ENCODE measurements at places on chromosomes 12 and 14. TPM values are rescaled to one million over a fixed set of nuclear protein-coding genes. Genes with fewer than 3 reads are reported as not detected.

KRT82 gene
- not detected for total RNA-seq

DNA sequence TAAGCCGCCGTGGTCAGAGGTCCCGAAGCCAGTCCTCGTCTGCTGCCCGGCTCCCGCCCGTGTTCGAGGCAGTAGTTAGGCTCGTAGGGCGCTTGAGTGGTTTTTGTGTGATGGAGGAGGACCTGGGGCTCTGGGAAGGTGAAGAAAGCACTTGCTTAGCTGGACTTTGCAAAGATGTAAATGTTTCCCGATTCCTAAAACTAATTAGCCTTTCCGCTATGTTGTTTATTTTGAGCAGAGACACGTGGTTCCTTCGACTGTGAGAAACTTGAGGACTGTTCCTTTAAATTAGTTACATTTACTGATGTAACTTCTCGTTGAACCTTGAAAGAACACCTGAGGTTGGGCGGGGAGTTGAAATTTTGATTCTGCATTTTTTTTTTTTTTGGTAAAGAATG, 33.9 kb downstream of the MIA2 start:
- H3K27ac ChIP-seq = peak overlapping the region; percentile 97
- H3K36me3 ChIP-seq = no peaks in the 10 kb centered on the region

DNA sequence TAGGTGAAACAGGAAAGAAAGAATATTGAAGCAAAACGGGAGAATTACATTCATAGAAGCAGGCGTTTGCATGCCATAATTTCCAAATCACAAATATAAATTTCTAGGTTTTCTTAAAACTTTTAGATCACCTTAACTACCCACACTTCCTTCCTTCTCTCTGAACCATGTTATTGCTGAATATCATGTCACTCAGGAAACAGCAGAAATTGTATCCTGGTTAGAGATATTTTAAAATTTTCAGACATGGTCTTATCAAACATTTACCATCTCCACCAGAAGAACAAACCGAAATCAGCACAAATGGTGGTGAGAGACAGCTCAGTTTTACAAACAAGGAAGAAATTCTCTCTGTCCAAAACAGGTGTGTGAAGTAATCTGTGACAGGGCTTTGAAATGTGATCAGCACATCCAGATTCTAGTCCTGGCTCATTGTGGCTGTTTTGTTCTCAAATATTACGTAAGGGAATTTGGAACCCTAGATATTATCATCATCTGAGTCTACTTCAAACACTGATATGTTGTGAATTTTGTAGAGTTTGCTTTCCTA, 16.3 kb downstream of the TESPA1 start:
- H3K36me3 ChIP-seq = no peaks in the 10 kb centered on the region
- no peak overlapping the region for H3K27ac ChIP-seq
- H3K27me3 ChIP-seq = no peaks in the 10 kb centered on the region
- H3K4me1 ChIP-seq = no peaks in the 10 kb centered on the region
- DNase-seq = no peak
- H3K4me3 ChIP-seq = no peak overlapping the region

GRCh38 chr12:19615384-19615725, 176.1 kb downstream of the AEBP2 start:
- no peaks in the 10 kb centered on the region for H3K27me3 ChIP-seq
- H3K4me3 ChIP-seq = no peak overlapping the region
- H3K4me1 ChIP-seq = no peaks in the 10 kb centered on the region
- no peaks in the 10 kb centered on the region for H3K36me3 ChIP-seq
- H3K27ac ChIP-seq = no peak overlapping the region

- H3K36me3 ChIP-seq = no peaks in the 10 kb centered on the region
- H3K27ac ChIP-seq = no peak overlapping the region
- H3K27me3 ChIP-seq = no peaks in the 10 kb centered on the region
These were observed 168.9 kb upstream of the RASSF8 start for GRCh38 chr12:25789541-25789944.

DNA sequence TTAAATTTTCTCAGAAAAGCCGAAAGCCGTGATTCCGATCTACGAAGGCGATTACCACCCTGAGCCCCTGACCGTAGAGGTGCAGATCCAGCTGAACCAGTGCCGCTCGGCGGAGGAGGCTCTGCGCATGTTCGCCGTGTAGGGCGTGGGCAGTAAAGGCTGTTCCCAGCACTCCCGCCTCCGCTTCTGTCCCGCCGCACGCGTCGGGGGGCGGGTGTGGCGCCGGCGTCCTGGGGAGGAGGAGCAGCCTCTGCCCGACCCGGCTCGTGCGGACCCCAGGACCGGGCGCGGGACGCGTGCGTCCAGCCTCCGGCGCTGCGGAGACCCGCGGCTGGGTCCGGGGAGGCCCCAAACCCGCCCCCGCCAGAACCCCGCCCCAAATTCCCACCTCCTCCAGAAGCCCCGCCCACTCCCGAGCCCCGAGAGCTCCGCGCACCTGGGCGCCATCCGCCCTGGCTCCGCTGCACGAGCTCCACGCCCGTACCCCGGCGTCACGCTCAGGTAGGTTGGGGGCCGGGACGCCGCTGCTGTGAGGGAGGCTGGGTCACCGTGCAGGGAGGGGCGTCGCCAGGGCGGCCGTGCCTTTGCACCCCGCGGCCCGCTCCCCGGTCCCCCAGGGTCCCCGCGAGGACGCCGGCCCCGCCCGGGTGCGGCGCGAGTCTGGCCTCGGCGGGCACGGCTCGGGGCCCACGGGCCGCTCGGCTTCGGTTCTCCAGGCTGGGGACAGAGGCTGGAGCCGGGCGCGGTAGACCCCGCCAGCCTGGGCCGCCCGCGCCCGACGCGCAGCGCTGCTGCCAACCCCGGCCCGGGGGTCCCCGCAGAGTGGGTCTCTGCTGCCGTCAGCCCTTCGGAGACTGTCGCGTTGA, at the start of gene B3GNT4:
B3GNT4 (plus strand) TSS at position 409 of the 866 bp plus-strand sequence. CDS start 910 bp downstream, outside the sequence.
- no peak within 1 kb of the TSS for H3K27ac ChIP-seq
- peak; percentile 68 for DNase-seq
- peaks cover 4% of the 10 kb centered on the region for H3K27me3 ChIP-seq

DNA sequence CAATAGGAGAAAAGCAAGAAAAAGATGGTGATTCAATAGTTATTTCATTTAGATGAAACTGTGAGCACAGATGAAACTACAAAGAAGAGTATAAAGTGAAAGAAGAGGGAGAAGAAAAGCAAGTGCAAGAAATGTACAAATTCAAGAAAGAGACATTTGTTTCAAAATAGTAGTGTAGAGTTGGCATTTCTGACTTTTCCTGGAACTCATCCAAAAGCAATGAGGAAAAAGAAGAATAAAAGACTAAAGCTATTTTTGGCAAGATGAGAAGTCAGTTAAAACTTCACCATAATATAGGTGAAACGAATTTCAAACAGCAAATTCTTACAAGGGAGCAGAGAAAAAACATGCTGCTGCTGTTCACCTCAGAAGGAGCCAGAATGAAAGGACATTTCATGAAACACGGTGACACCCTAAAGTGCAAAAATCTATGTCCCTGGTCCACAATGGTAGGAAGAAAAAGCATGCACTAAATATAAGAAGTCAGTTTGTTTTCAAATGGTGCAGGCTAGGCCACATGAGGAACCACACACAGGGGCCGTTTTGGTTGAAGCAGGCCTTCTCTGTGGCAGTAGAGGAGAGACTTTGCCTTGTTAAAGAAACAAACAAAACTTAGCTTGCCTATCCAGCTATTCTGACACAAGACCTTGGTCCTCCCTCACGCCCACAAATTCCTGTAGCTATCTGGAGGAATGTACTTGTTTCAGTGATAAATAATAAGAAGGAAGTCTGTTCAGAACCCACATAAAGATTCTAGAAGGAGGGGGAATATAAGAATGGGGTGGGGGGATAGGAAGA, 11.1 kb upstream of the CMAS start:
- H3K27me3 ChIP-seq = no peaks in the 10 kb centered on the region
- no peaks in the 10 kb centered on the region for H3K36me3 ChIP-seq
- H3K27ac ChIP-seq = no peak overlapping the region
- H3K4me1 ChIP-seq = no peaks in the 10 kb centered on the region
- H3K4me3 ChIP-seq = no peak overlapping the region

ZNF605 gene
- total RNA-seq = 15.2 TPM

KRT73 gene
- not detected for total RNA-seq

DNA sequence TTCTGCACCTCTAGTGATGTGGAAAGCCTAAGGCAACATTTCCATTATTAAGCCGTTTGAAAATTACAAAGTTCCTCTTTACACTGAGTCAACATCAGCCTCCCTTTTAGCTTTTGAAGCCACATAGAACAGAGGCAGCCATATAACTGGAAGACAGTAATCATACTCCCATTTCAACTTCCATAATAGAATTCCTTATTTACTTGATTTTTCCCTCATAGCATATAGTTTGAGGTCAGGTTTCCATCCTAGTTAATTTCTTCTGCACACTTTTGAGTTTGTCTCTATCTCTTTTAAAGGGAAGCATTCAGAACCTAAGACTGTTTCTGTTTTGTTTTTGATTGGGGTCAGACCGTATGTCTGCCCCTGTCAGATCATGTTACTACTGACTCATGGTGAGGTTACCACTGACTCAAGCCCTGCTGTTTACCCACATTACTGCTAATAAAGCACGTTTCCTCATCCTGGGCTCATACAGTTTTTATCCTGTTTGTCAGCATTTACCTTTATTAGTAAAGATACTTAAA, 161.0 kb downstream of the SLC38A4 start:
- no peaks in the 10 kb centered on the region for H3K36me3 ChIP-seq
- no peak overlapping the region for H3K27ac ChIP-seq
- H3K27me3 ChIP-seq = no peaks in the 10 kb centered on the region
- peak; percentile 34 for DNase-seq

DNA sequence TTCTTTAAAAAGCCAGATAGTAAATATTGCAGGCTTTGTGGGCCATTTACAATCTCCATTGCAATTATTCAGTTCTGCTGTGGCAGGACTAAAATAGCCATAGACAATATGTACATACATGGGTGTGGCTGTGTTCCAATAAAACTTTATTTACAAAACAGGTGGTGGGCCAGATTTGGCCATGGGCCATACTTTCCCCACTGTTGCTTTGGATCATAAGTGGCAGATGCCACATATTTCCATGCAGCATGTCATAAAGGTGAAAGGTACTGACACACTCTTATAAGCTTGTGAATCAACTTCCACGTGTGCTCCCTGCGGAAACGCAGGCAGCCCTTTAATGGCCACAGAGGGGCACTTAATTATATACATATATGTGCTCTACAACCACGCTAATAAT, 244.4 kb upstream of the FOXN3 start:
- no peak overlapping the region for H3K27ac ChIP-seq
- no peaks in the 10 kb centered on the region for H3K36me3 ChIP-seq
- no peaks in the 10 kb centered on the region for H3K4me1 ChIP-seq
- no peak overlapping the region for H3K4me3 ChIP-seq
- DNase-seq = no peak

CLECL1 gene
- 2.1 TPM for total RNA-seq

NTN4 gene
- total RNA-seq = 83.2 TPM

- H3K4me1 ChIP-seq = no peaks in the 10 kb centered on the region
- no peak overlapping the region for H3K4me3 ChIP-seq
- no peaks in the 10 kb centered on the region for H3K27me3 ChIP-seq
- no peaks in the 10 kb centered on the region for H3K36me3 ChIP-seq
- no peak overlapping the region for H3K27ac ChIP-seq
These were observed 83.6 kb downstream of the KSR2 start for GRCh38 chr12:117885211-117885610.

AQP2 gene
- total RNA-seq = 122 TPM

- no peak overlapping the region for H3K4me3 ChIP-seq
- no peaks in the 10 kb centered on the region for H3K4me1 ChIP-seq
- H3K27me3 ChIP-seq = no peaks in the 10 kb centered on the region
- DNase-seq = no peak
- no peaks in the 10 kb centered on the region for H3K36me3 ChIP-seq
These were observed 97.5 kb downstream of the CRACR2A start for GRCh38 chr12:3655328-3655900.

DNA sequence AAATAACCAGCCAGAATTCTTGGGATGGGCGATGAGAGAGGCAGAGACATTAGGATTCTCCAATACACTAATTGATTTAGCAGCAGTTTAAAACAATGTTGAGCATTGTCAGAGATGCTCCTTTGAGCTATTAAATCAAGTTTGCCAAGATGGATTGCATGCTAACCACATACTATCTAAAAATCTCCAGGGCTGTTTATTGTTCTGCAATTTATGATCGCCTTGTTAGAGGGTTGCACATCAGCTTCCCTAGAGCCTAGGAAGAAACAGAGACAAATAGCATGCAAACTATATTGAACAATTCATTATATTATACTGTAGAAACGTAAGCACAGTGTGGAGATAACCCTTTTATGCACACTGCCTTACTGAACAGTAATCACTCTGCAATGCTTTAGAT, 599.9 kb downstream of the SOX5 start:
- no peak overlapping the region for H3K4me3 ChIP-seq
- H3K4me1 ChIP-seq = no peaks in the 10 kb centered on the region
- H3K27ac ChIP-seq = no peak overlapping the region
- DNase-seq = no peak
- no peaks in the 10 kb centered on the region for H3K27me3 ChIP-seq

DNA sequence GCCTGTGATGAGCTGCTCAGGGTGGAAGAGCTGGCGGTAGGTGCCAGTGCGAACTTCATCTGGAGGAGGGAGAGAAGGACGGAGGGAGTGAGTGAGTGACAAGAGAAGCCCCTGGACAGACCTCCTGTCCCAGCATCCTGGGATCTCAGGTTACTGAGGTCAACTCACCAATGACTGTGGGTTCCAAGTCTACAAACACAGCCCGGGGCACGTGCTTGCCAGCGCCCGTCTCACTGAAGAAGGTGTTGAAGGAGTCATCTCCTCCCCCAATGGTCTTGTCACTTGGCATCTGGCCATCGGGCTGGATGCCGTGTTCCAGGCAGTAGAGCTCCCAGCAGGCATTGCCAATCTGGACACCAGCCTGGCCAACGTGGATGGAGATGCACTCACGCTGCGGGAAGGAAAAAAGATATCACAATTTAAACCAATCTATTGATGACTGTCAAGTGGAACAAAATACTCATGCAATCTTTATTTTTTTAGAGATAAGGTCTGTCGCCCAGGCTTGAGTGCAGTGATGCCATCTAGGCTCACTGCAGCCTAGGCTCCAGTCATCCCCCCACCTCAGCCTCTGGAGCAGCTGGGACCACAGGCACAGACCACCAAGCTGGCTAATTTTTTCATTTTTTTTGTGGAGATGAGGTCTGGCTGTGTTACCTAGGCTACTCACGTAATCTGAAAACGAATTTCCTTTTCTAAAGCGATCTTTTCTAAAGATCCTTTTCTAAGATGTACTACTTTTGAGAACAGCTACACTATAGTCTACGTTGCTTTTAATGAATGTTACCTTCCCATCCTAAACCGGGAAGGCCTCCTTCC, 1.7 kb downstream of the TUBA1B start:
- peaks cover 27% of the 10 kb centered on the region for H3K36me3 ChIP-seq
- no peak for DNase-seq
- H3K27me3 ChIP-seq = no peaks in the 10 kb centered on the region
- peak overlapping the region; percentile 100 for H3K27ac ChIP-seq
- H3K4me3 ChIP-seq = peak overlapping the region; percentile 99

ACYP1 gene
- 20.6 TPM for total RNA-seq

DNA sequence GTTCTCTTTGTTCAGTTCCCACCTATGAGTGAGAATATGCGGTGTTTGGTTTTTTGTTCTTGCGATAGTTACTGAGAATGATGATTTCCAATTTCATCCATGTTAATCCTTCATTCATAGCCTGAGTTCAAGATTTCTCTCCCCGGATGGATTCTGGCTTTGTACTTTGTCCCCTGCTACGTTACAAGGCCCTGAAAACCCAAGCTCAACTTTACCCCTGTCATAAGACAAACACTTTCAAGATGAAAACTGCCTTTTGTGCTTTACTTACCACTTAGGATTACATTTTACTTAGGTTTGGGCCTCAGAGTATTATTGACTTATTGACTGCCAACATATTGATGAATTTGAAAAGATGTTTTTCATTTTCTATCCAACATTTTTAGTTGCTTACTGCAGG, 36.3 kb downstream of the FOXA1 start:
- no peaks in the 10 kb centered on the region for H3K27me3 ChIP-seq
- H3K36me3 ChIP-seq = no peaks in the 10 kb centered on the region
- DNase-seq = no peak
- no peaks in the 10 kb centered on the region for H3K4me1 ChIP-seq
- no peak overlapping the region for H3K4me3 ChIP-seq
- no peak overlapping the region for H3K27ac ChIP-seq

NID2 gene
- 37.7 TPM for total RNA-seq
